Activated CD8-positive, alpha-beta memory T cell treated with anti-CD3 and anti-CD28 coated beads for 1 hour (primary cell): ENCODE measurements at places on chromosomes 7 and 10.

DNA sequence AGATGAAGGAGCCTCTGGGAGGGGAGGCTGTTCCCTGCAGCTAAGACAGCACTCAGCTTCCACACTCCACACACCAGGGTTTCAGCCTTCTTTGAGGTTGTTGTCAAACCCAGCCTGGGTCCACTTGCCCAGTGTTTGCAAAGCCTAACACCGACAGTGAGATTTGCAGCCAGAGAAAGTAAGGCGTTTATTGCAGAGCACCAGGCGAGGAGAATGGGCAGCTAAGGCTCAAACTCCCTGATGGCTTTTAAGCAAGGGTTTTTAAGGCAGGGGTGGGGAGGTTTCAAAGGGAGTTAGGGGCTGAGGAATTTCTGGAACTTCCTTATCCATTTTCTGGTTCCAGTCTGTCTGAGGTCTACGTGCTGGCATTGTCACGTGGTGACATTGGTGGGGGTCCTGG, 4.7 kb upstream of the ZNF775 start:
- no peak for DNase-seq

- DNase-seq, result no peak
Observed at GRCh38 chr10:113442336-113442735, 110.5 kb upstream of the HABP2 start.

DNA sequence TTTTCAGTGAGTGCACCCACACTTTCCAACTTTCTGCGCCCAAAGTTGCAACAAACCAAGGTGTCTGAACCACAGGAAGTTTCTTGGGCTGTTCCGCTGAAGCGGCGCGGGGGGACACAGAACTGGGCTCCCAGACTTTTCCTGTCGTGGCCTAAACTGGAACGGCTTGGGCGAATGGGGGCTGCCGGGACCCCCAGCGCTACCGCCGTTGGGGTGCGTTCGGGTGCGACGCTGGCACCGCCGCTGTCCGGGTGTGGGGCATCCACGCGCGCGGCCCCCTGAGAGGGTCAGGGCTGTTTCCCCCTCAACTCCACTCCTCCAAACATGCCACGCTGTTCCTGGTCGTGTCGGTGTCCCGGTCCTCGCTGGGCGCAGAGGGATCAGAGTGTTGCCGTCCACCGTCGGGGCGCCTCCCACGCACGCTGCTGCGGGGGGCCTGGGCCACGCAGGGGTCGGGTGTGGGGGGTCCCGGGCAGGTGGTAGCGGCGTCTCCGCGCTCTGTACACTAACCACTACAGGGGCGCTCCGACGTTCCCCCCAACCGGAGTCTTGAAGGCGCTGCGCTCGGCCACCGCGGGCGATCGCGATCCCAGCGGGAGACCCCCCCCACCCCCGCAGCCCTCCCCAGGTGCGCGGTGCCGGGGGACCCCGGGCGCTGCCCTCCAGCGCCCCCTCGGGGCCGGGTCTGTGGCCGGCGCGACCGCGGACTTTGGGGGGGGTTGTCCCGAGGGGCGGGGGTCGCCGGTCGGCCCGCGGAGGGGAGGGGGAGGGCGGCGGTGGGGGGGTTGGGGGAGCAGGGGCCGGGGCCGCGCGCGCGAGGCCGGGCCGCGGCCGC, 2.2 kb upstream of the CUX1 start:
- peak; percentile 54 for DNase-seq

- no peak for DNase-seq
Observed at GRCh38 chr10:89404104-89405047, 10.0 kb upstream of the IFIT5 start.

GRCh38 chr7:33750177-33750576, 155.2 kb upstream of the BMPER start:
- DNase-seq, result no peak

GRCh38 chr10:22742678-22743077, 28.3 kb upstream of the PIP4K2A start:
- DNase-seq, result no peak

DNA sequence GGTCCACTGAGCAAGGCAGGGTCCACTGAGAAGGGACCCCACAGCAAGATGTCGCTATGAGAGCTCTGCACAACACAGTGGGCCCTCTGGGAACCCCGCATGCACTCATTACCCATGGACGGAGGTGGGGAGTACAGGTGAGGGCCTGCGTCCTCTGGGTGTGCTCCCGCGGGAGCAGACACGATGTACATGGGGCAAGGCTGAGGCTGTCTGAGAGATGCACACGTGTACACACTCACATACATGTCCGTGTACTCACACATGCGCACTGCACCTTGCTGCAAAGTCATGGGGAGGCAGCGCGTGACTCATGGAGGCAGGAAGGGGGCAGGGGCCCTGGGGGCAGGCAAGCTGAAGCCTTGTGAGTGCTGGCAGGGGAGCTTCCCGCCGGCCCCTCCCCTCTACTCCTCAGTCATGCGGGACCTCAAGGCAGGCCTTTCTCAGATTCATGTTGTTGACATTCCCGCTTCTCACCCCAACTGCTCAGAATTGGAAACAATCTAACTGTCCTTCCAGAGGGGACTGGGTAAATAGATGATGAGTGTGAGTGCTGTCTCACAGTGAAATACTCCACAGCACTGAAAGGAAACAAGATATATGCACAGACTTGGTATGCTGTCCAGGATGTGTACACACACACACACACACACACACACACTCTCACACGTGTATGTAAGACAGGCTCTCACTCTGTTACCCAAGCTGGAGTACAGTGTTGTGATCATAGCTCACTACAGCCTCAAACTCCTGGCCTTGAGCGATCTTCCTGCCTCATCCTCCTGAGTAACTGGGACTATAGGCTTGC, 40.0 kb downstream of the GOLGA7B start:
- no peak for DNase-seq

DNA sequence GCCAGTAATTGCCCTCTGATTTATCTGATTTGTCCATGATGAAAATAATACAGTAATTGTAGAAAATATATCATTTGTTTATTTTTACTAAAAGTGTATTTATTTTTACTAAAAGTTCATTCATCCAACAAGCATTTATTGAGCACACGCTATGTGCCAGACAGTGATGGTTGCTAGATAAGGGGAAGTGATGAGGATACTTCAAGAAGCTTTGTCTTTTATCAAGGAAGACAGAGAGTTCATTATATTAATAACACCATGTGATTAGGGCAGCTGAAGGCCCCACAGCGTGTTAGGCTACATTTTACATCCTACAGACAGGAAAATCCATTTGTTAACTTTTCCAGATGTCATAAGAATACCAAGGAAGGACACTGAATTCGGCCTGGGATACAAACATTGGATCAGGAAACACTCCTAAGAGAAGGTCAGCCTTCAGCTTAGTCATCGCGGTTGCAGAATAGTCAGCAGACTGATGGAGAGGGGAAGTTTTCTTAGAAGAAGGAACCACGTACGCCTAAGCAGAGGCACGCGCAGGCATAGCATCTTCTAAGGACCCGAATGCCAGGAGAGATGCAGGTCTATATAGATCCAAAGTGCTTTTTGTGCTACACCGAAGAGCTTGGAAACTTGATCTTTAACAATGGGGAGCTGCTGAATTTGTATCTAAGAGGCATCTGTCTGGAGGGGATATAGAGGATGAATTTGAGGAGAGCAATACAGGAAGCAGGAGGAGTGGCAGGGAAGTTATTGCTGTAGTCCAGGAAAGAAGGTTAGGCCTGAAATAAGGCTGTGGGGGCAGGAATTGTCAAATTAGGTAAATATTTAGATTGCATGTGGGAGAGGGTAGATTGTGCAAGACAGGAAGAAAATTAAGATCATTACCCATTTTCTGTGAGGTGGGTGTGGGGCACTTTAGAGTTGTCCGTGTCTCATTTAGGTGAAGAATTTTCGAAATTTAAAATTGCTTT, 85.7 kb downstream of the LRGUK start:
- DNase-seq, result no peak

DNA sequence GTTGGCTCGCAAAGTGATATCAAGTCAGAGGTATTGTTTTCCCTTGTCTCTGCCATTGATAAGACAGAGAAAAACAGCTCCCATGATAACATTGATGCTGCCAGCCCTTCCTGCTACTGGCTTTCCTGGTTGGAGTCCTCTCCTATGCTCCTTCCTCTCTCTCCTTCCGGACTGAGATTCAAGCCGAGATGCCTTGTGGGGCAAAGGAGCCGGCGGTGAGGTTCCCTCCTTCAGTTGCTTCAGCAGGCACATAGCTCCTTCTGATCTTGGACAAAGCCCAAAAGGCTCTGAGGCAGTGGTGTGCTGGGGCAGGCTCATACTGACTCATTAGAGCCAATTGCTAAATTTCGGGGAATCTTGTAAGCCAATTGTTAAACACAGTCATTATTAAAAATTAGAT, 8.8 kb upstream of the ZCCHC24 start:
- DNase-seq, result no peak

DNA sequence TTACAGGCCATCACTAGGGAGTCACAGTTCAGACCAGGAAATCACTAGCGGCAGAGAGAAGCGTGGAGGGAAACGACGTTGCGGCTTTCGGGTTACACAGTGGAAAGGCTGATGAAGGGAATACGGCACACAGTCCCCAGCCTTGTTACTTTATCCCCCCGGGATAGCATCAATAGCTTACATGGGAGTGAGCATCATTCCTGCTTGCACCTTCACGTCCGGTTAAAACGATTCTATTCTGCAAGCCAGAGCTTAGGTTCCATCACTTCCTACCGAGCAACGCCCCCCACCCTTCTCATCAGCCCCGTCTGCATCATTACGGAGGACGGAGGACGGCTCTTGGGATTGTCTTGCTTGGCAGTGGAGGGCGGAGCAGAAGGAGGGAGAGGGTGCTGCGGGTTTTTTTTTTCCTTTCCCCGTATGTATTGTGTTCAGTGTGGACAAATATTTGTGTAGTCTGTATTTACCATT, 124.9 kb downstream of the CLEC2L start:
- DNase-seq, result no peak

- DNase-seq, result no peak
Observed at GRCh38 chr10:101784558-101784957, 1.3 kb upstream of the NPM3 start.

- no peak for DNase-seq
Observed at GRCh38 chr10:116688741-116689495, 53.4 kb downstream of the HSPA12A start.

DNA sequence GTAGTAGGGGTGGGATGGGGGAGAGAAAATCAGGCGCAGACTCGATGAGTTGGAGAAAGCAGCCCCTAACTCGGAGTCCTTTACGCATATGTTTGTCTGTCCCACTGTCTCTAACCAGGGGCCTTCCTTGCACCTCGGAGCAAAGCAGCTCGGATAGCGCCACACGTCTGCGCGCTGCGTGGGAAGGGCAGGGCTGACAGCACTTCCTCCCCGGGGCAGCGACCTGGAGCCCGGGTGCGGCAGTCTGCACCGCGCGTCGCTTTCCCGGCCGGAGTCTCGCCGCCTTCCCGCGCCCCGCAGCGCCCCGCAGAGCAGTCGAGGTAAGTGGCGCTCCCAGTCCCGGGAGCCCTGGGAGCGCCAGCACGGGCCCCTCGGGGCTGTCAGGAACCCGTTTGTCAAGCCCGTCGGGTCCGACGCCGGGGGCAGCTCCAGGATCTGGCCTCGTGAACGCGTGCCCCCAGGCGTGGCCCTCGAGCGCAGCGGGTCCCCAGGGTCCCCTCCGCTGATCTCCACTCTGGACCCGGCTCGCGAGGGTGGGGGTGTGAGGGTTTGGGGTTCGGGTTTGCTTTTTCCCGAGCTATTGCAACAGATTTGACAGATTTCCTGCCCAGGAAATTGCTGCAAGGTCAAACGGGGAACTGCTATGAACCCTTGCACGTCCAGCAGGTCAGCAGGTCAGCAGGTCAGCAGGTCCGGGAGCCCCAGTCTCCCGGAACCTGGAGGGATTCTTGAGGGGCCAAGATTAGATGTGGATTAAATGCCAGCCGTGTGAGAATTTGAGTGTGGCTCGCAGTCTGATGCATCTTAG, 597 bp downstream of the APBB1IP start:
- peak; percentile 34 for DNase-seq

GRCh38 chr7:135208102-135208793, 3.1 kb downstream of the WDR91 start:
- DNase-seq, result no peak

- no peak for DNase-seq
Observed at GRCh38 chr10:92241158-92241500, 49.7 kb downstream of the CPEB3 start.
